ENCODE measurements at places on chromosomes 5 and 9.

GRCh38 chr5:39648848-39649227 lies 224.1 kb upstream of the DAB2 start:
- DNase-seq: no peak

GRCh38 chr9:37528652-37529471 lies 43.1 kb downstream of the POLR1E start:
- DNase-seq: no peak

GRCh38 chr5:154933537-154933936 lies 4.5 kb downstream of the GEMIN5 start:
- DNase-seq: no peak

GRCh38 chr5:67234671-67235176 lies 38.1 kb upstream of the CD180 start:
- no peak for DNase-seq

DNA sequence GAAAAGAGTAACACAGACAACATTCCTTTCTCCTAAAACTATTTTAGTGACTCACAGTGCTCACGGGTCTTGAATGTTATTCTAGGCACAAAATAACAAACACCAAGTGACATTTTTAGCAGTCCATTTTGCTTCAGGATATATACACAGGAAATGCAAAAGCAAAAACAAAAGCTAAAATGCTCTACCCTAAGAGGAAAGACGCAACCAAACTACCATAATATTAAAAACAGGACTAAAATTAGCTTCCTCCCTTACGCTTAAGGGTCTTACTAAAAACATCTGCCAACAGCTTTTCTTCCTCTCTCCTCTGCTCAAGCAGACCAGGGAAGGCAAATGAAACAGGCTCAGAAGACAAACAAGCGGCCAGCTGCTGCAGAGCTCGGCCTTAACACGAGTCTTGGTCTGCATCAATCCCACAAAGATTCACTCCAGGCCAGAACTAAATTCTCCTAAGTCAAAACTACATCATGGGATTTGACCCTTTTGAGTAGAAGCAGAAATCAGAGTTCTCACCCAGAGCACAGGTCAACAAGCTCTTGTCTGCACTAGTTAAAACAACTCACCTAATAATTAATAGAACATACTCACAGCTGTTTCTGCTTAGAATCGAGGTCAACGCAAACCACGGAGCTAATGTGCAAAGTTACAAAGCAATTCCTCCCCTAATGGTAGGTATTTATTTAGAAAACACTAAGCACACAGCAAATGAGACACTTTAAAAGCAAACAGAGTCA lies 62.3 kb downstream of the RAPGEF1 start:
- DNase-seq: no peak

DNA sequence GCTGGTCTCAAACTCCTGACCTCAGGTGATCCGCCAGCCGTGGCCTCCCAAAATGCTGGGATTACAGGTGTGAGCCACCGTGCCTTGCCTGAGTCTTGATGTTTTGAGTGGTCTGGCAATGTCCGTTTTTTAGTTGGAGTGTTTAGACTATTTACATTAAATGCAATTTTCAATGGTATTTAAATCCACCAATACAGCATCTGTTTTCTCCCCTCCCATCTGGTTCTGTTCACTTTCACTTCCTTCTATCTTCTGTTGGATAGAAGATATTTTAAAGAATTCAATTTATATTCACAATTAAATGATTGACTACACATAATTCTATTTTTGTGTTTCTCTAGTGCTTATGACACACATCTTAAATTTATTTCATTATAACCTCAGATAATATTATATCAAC lies 26.0 kb upstream of the PCAT7 start:
- DNase-seq: no peak

GRCh38 chr9:126515001-126515872 lies 98.5 kb upstream of the LMX1B start:
- no peak for DNase-seq

GRCh38 chr9:126859111-126859510 lies 1.3 kb upstream of the ZBTB34 start:
- no peak for DNase-seq

DNA sequence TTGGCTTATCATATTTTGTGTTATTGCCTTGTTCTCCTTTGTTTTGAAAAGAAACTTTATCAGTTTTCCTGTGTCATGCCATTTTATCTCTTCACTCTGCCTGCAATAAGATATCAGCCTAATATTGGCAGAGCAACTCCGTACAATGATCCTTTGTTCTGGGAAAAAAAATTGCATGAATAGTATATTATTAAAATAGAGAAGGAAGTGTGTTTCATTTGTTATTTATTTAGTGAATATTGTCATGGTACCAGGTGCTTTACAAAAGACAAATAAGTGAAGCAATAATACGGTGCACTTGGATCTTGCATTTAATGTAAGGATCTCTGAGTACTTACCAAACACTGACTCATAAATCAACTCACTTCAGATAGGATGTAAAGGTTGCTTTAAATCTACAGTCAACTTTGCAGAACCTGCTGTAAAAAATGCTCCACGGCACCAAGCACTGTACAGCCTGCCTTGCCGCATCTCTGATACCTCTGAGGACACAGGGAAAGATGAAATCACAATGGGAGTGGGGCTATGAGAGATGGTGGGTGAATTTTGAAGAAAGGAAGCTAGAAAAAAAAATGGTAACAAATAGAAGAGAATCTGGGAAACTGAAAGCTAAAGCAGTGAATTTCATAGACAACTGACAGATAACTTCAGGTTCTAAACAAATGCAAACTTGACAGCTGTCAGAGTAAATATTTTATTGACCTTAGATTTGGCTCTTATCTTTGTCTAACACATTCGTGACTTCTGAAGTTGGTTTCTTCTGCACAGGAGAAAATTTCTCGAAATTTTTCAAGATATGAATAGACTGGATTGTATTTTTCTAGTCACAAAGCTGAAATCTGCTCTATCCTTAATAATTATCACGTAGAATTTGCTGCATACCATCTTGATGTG lies 232.1 kb downstream of the ENC1 start:
- no peak for DNase-seq

DNA sequence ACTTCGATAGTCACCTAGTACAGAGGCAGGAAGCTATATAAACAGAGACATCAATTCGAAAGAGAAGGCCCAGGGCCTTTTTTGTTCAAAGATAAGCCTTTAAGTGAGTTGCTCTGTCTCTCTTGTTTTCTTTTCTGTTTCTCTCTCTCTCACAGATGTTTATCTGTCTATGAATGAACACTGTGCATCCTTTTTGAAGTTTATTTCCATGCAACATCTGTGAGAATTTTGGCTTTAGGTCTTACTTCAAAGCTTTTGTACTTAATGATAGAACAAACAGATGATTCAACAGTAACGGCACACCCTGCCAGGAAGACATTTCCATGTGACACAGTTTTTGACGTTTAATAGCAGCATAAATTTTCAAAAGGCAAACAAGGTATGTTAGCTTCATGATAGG lies 1413.1 kb upstream of the CDH6 start:
- DNase-seq: no peak

GRCh38 chr5:61273279-61273975 lies 58.6 kb upstream of the ZSWIM6 start:
- DNase-seq: no peak

DNA sequence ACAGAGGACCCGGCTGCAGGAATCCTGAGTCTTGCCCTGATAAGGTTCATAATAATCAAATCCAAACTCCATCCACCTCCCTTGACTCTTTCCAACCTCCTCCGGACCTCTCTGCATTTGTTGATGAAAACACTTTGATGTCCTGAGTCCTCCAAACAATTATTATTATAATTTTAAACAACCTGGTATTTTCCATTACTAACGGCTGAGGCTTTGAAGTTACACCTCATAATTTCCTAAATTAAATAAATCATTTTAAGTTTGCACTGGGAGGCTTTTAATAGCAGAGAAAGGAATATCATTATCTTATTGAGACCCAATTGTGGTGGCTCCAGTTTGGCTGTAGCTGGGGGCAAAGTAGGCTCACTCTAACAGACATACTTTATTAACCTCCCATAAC lies 9.5 kb downstream of the MSX2 start:
- DNase-seq: no peak

DNA sequence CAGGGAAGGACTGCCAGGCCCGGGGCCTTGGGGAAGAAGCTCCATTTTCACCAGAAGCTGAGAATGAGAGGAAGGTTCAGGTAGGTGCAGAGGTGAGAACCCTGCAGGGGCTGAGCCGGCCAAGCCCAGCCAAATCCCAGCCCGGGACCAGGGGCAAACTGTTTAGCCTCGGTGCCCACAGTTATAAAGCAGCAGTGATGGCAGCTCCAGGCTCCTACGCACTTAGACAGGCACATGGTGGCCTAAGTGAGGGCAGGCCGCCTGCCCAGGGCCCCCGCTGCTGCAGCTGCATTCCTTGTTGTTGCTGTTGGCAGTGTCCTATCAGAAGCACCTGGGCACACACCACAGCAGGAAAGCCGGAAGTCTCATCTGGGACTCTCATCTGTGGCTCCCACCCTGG lies 159.9 kb upstream of the FOXD4L5 start:
- DNase-seq: no peak

DNA sequence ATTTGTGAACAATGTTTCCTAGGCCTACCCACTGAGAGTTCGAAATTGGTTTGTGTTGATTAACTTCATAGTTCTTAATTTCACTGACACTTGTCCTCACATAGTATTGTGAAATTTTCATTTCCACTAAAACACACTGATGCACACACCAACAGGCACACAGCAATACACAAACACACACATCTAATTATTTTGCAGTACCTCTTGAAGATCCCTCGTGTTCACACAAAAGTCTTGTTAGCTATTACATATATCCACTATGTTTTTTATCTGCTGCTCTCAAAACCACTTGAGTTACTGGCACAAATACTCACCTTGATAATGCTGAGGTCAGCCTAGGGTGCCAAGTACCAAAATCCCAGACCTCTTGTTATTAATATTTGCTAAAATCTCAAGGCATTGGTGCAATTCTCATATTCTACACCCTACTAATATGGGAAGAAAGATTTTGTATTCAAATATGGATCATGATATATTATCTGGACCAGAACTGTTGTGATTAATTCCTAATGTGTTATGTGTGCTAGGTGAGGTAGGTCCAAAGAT lies 767.4 kb upstream of the CDH10 start:
- no peak for DNase-seq

- DNase-seq: no peak
These were observed 108.3 kb downstream of the RPS23 start for GRCh38 chr5:82169892-82170291.

DNA sequence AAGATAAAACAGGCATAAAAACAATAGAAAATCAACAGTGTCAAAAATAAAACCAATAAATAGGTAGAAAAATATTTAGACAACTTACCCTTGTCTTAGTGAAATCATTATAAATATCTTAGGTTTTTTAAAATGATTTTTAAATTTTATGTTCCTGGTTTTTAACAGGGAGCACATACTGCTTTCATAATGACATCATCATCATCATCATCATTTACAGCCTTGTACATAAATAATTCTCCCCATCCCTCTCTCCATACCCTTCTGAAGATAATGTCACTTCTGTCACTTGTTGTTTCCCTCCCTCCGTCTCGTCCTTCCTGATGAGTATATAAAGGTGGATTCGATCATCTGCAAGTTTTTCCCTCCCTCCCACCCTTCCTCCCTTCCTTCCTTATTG lies 56.6 kb downstream of the CDH9 start:
- no peak for DNase-seq

DNA sequence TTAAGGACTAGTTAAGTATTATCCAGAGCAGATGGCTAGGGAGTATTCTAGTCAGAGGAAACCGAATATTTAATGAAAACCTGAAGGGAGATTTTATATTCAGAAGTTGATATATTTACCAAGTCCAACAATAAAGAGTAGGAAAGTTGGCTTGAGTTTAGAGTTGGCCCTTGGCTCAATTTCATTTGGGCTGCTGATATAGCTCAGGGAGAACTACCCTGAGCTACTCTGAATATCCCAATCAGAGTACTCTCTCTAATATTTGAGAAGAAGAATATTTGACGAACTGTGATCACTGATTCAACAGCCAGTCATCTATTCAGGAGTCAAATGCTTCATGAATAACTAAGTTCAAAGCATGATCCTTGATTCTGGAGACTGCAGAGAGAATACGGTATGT lies 34.5 kb downstream of the TBCA start:
- no peak for DNase-seq

GRCh38 chr5:142779163-142779840 lies 9.1 kb downstream of the ARHGAP26 start:
- no peak for DNase-seq

DNA sequence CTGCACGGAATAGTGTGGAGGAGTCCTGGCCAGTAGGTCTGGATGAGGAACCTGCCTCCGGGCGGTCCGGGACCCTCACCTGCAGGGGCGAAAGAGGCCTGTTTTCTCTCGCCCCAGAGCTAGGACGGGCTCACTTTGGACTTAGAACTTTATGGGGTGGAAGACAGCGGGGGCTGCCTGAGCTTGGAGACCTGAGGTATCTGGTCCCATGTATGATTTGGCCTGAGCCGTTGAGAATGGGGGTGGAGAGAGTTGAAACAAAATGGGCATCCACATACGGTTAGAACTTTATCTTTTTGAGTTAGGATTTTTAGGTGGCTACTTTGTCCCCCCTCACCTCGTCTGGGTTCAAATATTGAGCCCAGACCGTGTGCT lies 681 bp upstream of the ETF1 start:
- peak; percentile 29 for DNase-seq

- no peak for DNase-seq
These were observed 11.9 kb downstream of the TRMO start for GRCh38 chr9:97910357-97910756.

DNA sequence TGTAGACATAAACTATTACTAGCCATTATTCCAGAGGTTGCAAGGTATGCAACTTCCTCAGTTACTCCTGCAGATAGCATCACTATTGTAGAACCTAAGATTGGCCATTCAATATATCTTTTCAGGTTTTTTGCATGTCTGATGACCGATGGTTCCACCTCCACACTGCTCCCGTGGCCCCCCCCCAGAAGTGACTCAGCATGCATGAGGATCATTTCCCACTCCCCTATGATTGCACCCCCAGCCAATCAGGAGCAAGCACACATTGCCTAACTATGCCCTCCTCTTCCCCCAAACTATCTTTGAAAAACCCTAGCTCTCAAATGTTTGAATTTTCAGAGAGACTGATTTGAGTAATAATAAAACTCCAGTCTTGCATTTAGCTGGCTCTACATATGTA lies 601.4 kb upstream of the TLE4 start:
- DNase-seq: no peak

DNA sequence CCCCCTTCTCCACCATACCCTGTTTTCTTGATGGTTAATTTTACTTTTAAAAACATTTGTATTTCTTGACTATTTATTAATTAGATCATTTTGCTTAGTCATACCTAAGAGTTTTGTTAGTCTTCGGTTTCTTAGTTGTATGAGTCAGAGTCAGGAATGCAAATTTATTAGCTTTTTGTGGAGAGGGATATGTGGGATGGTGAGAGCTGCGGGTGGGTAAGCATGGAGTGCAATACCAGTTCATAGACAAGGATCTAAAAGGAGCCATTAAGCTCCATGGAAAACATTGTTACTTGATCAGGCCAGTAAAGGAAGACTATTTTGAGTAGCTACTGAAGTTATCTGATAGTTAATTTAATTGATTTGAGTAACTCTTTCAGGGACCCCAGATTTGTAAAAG lies 77.5 kb downstream of the ZSWIM6 start:
- DNase-seq: no peak
